ENCODE measurements at places on chromosomes 7 and 10.

- DNase-seq: no peak
Observed at GRCh38 chr10:29628311-29628710, 6.5 kb downstream of the SVIL start.

GRCh38 chr10:96747734-96748550, 27.6 kb upstream of the PIK3AP1 start:
- no peak for DNase-seq

DNA sequence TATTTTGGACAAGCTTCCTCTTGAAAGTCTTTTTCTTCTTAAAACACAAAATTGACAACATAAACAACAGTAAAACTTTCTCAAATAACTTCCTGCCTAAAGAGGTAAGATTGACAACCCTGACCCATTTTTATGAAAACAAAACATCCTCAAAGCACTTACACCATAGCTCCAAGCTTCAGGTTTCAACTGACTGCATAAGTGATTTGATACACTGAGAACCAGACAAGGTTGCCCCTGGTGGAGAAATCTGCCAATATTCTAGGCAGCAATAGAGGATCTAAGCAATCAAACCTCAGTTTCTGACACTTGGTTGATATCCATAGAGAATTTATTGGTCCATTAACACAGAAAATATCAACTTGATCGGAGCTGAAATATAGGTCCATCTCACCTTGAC, 147.8 kb downstream of the ELAPOR2 start:
- DNase-seq: no peak

DNA sequence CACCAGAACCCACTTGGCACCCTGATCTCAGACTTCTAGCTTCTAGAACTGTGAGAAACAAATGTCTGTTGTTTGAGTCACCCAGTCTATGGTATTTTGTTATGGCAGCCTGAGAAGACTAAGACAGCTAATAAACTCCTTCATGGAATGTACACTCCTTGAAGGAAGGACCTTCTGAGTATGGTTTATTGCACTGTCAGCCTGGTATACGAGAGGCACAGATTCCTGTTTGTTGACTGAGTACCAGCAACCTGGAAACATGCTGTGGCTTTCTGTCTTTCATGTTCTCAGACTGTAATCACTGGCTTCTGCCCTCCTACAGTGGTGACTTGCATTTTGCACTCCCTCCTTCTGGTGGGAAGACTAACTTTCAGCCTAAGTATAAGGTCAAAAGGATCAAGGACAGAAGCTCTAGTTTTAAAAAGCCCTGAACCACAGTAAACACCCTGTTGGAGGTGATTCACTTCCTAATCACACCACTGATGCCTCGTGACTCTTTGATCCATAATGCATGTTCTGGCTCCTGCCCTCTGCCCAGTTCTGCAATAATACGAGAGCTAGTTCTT, 319.0 kb upstream of the NPSR1 start:
- no peak for DNase-seq

- DNase-seq: no peak
Observed at GRCh38 chr10:4851846-4852245, 25.8 kb downstream of the AKR1E2 start.

DNA sequence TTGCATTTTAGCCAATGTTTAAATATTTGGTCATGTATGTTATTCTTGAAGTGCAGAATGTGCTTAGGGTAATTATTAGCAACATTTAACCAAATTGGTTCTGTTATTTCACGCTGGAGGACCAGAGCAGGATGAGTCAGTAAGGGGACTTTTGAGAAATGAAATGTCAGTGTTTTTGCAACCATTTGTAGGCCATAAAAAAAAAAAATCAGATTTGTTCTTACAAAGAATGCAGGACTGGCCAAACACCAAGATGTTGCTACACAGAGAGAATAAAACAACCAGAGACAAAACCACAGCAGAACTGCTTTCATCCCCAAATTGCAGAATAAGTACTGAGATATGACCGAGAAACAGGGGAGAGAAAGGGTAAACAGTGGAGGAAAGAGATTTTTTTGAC, 62.1 kb downstream of the TPST1 start:
- DNase-seq: no peak

- no peak for DNase-seq
Observed at GRCh38 chr10:72727130-72727529, 35.2 kb downstream of the MCU start.

- no peak for DNase-seq
Observed at GRCh38 chr7:41107330-41107937, 595.5 kb downstream of the INHBA start.

DNA sequence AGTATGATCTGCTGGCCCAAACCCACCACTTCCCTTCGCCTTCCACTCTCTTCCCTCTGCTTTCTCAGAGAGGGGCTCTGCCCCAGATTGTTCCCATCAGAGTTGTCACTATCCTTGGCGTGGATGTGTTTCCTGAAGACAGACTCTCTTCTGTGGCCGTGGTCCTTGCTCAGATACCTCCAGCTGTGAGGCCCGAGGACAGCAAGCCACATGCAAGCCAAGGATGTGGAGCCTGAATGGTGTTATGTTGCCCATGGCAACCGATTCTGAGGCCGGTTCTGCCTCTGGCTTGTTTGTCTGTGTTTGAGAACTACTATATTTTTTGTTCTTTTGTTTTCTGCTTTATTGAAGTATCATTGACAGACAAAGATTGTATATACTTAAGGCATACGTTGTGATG, 247.4 kb upstream of the PODXL start:
- DNase-seq: no peak

- no peak for DNase-seq
Observed at GRCh38 chr10:102837230-102837721, at the start of gene CYP17A1. TSS of gene CYP17A1 (minus strand) at chr10:102837413. CDS start at chr10:102837361, 52 bp downstream.

- DNase-seq: no peak
Observed at GRCh38 chr10:112507046-112507445, 60.0 kb downstream of the VTI1A start.

DNA sequence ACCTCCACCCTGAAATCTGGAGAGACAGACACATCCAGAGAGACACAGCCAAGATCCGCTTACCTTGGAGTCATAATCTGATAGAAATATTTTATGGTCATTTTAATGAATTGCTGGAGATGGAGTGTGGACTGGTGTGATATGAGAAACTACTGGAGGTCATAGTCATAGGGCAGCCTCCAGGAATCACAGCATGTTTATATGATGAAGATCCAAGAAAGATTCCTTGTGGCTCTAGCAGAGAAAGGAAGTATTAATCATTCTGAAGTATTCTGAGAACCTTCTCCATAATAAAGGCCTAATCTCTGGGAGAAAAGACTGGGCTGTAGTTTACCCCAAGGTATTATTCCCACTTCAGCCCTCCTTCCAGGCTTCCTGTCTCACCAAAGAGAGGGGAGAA, 38.0 kb downstream of the POLR1F start:
- no peak for DNase-seq

GRCh38 chr7:12768948-12769347, 81.5 kb downstream of the ARL4A start:
- no peak for DNase-seq

GRCh38 chr10:985361-985760, 2.9 kb upstream of the GTPBP4 start:
- no peak for DNase-seq

- DNase-seq: no peak
Observed at GRCh38 chr10:73099141-73099540, 2.5 kb upstream of the P4HA1 start.

DNA sequence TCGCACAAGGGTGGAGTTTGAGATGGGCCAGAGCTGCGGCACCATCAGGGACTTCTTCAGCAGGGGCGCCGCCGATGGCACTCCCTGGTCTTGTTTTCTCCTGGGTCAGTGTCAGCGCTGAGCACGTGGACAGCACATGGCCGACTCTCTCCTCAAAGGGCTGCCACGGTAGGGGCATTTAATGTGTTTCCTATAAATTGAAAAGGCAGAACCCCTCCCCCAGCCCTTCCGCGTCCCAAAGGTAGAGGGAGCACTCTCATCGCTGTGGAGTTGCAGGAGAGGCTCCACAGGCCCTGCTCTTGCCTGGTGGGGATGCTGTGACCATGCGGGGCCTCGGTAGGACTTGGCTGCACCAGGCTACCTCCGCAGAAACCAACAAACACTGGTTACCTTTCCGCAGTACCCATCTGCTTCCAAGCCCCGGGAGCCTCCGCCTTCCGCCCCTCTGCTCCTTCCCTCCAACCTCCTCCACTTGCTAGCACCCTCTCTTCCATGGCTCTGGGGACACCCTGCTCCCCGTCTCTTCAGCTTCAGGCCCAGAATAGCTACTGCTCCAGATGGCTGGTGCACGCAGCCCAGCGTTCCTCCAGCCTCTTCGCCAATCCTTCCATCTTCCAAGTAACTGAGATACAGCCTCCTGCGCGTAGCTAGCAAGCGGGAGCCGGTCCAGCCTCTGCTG, 166.3 kb upstream of the ADCY1 start:
- no peak for DNase-seq

DNA sequence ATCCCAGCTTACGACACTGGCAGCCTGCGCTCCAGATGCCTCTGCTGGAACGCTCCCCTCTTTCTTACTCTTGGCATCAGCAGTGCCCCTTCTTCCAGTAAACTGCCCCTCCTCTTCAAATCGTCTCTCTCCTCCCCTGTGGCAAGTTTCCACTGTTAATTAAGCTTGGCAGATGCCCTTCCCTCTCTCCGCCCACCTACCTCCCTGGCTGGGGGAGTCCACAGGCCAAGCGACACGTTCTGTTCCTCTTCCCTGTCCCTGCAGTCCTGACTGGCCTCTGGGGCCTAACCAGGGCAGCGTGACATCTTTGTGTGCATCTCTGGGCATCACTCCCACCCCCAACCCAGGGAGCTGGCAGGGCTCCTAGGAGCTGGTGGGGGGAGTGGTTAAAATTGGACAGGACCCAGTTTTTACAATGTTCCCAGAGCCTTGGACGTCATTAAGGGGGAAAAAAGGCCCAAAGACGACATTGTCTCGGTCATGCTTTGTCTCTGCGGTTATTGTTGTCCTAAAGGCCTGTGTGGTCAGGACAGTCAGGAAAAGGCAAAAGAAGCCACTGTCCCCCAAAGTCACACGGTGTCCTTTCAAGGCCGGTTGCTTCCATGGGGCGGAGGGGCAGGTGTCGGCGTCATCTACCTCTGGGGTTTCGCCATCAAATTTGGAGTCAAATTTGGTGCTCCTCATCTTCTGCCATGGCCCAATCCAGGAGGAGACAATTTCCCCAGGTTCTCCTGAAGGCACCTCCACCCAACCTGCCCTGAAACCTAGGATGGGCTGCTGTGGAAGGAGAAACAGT, 54.2 kb downstream of the DLG5 start:
- DNase-seq: no peak

DNA sequence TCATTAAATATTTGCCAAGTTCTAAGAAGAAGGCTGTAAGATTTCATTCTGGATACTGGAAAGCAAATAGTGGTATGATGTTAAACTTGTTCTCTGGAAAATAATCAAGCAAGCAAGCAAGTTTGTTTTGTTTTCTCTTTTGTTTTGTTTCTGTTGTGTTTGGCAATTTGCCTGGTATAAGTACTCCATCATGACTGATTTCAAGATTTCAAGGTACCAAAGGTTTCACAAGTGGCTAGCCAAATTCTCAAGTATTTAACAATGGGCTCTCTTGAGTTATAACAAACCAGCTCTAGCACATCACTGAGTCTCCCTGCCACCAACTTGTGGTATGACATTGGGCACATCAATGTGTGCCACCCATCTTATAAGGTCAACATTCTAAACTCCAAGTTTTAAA, 151.7 kb upstream of the IGFBP3 start:
- DNase-seq: no peak

- no peak for DNase-seq
Observed at GRCh38 chr7:30428246-30429155, 50.1 kb downstream of the NOD1 start.

- no peak for DNase-seq
Observed at GRCh38 chr10:23171232-23171876, 20.8 kb upstream of the PTF1A start.

DNA sequence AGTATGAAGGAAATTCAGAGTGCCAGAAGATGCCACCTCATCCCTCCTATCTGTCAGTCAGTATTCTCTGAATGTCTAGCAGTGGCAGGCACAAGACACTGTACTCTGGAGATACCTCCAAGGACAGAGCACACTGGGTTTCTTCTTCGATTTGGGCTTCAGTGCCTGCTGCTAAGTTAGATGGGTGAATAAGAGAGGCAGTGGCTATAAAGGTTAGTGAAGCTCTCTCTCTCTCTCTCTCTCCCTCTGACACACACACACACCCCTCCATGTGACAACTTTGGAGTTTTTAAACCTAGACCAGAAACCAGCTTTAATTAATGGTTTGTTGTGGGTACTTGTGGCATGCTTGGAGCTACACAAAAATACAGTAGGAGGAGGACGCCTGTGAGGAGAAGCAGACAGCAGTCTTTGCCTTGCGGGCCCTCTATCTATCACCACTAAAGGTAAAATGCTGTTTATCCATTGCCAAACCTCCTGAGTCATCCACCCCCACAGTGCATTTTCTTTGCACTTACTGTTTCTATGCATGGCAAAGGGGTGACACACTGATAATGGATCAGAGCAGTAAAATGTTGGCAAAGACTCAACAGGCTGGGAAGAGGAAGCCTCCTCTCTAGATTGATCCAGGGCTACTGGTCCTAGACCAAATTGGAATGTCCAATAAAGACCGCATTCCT, 102.5 kb downstream of the TRIL start:
- no peak for DNase-seq

DNA sequence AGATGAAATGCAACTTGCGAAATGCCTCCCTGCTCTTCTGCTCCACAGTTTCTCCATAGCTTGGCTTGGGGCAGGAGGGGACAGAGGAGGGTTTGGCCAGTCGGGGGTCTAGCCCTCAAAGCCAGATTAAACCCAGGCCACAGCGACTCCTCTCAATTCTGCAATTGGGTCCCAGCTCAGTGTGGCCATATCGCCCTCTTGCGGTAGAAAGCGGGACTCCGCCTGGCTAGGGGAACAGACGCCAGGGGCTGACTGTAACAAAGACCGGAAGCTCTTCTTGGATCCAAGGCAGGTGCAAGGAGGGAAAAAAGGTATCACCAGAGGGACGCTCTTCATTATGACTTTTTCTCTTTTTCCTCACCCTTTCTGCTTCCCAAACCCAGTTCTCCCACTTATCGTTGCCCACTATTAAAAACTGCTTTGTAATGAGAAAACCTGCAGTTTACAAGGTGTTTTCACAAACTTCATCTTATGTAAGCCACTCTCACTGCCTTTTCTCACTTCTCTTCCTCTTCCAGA, 36.6 kb upstream of the TNPO3 start:
- DNase-seq: peak; percentile 78

- no peak for DNase-seq
Observed at GRCh38 chr7:11203224-11203623, 229.6 kb downstream of the PHF14 start.

GRCh38 chr10:24350070-24350921, 141.4 kb downstream of the KIAA1217 start:
- no peak for DNase-seq

GRCh38 chr10:49662169-49662830, 17.2 kb upstream of the C10orf53 start:
- no peak for DNase-seq

DNA sequence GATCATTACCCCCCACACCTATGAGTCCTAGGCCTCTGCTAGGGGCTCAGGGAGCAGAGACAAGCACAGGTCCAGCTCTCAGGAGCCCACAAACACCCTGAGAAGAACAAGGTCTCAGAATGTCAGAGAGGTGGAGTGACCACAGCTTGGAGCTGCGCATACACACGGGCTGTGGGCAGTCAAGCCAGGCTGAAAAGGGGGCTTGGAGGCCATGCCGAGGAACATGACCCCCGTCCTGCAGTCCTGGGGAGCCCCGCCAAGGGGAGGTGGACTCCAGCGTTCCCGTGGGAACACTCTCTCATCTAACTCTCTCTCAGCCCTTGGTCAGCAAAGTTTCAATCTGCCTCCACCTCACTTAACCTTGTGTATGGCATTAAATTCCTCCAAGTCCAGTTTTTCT, 7.8 kb upstream of the MMP21 start:
- no peak for DNase-seq

GRCh38 chr7:138204285-138204981, 128.2 kb downstream of the AKR1D1 start:
- no peak for DNase-seq

GRCh38 chr7:1548438-1548831, 7.6 kb downstream of the TMEM184A start:
- no peak for DNase-seq
